Stomach (tissue), 19 donors: ENCODE measurements at places on chromosomes 2 and 18. TPM values are rescaled to one million over a fixed set of nuclear protein-coding genes. Genes with fewer than 3 reads are reported as not detected.

DNA sequence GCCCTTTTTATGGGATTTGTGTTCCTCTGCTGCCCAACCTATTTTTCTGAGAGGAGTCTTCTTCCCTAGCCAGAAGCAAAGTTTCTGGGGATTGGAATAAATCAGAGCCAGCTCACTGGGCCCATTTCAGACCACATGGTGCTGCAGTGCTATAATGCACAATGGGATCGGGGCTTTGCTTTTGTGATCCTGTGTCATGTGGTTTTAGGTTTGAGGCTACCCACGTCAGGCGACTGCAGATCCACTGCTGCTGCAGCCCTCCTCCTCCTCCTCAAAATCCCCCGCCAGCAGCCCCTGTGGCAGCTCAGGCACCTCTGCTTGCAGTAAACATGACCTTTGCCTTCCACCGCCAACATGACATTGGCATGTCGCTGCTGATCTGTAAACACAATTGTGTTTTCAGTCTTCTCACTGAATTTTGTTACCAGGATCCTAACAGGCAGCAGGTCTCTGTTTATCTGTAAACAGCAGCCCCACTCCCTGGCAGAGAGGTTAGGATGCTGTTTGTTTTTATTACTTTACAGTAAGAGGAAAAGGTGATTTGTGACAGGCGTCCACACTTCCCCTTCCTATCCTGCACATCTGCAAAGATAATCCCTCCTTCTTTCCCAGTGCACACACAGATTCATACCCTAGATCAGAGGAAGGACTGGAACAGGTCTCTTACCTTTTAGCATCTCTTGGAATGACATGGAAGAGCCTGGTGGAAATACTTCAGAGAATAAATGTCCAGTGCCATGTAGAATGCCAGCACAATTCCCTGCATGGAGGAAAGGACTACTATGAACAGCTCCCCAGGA is 130.8 kb downstream of the FOXI3 start:
- H3K4me3 ChIP-seq = no peak overlapping the region
- H3K27ac ChIP-seq = no peak overlapping the region
- H3K4me1 ChIP-seq = no peaks in the 10 kb centered on the region
- no peak for DNase-seq

DNA sequence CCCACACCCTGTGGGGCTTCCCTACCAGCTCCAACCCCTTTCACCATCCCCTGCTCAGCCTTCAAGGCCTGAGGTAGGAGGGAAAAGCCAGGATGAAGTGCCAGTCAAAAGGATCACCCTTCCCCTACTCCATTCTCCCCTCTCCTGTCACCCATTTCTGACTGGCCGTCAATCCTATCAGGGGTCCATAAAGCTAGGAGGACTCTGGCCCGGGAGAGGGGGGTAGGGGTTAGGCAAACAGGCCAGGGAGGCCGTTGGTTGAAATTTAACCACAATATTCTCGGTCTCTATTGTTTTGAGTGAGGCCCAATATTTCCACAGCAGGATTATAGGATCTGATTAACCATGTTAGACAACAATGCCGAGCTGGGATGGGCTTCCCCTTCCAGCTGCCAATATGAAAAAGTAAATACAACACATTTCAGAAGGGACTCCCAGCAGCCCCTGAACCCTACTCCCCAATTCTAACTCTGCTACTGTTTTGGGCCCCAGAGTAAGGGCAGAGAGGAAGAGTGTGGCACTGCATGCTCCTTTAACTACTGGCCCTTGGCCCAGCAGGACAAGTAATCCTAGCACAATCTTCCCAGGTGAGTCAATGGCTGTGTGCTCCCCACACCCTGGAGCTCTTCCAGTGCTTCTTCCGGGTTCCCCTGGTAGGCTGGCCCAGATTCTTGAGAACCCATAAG is 10.6 kb upstream of the IHH start:
- no peaks in the 10 kb centered on the region for H3K27me3 ChIP-seq
- H3K36me3 ChIP-seq = peaks cover 27% of the 10 kb centered on the region
- peak overlapping the region; percentile 76 for H3K27ac ChIP-seq
- H3K4me3 ChIP-seq = no peak overlapping the region
- DNase-seq = peak; percentile 62
- peaks cover 29% of the 10 kb centered on the region for H3K4me1 ChIP-seq

DNA sequence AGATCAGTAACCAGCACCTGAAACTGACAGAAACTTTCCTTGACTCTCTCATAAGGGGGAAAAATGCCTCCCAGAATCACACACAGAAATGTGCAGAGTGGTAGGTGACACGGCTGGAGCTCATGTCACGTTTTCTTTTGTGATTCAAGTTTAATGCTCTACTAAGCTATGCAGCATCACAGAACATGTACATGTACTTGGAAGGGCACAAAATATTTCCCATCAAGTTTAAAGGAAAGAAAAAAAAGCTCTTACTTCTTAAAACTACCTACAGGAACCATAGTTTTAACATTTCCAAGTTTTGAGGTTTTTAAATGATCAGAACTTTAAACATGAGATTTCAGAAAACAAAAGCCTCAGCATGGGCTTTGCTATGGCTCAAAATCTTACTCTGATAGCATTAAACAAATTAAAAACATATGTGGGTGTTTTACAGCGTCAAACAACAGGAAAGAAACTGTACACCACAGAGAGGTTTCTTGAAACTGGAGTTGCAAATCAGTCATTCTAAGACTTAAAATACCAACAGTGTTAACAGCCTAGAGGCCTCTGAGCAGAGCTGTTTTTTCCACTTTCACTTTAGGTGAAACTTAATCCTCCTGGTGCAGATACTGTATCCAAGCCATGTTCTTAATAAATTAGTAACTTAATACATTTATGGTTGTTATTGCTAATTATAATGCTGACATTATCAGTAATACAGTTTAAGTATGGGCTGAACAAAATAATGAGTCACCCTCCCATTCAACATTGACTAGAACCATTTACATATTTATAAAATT is 30.1 kb downstream of the MBP start:
- H3K4me3 ChIP-seq = no peak overlapping the region
- no peak for DNase-seq
- peaks cover 11% of the 10 kb centered on the region for H3K36me3 ChIP-seq
- H3K27me3 ChIP-seq = no peaks in the 10 kb centered on the region
- peak overlapping the region; percentile 91 for H3K27ac ChIP-seq

DNA sequence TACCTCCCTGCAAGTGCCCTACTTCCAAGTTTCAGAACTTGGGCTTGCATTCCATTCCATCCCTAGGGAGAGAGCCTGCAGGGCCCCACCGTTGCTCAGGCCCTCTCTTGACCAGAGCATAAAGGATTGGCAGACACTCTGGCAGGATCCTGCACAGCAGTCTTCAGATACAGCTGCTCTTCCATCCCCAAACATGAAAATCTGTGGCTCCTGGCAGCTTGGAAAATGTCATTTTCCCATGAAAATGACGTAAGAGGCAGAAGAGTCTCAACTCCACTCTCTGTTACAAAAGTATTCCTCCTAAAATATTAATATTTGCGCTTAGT is 162.6 kb downstream of the GFPT1 start:
- DNase-seq = no peak
- H3K27me3 ChIP-seq = no peaks in the 10 kb centered on the region
- H3K4me1 ChIP-seq = peaks cover 13% of the 10 kb centered on the region
- no peak overlapping the region for H3K4me3 ChIP-seq
- no peaks in the 10 kb centered on the region for H3K36me3 ChIP-seq

DNA sequence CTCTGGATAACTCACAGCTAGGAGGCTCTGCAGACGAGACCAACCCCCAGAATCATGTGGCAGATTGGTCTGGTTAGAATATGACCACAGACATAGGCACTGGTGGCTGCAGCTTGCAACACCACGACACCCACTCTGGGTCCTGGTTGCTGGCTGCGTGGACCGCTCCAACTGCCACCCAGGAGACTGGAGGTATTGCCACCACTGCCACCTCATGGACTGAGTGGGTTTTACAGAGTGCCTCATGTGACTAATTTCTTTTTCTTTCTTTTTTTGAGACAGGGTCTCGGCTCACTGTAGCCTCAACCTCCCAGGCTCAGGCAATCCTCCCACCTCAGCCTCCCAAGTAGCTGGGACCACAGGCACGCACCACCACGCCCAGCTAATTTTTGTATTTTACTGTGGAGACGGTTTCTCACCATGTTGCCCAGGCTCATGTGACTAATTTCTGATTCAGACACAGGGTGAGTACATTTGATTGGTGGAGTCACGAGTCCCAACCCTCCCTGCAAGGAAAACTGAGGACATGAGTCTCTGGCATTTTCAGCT is 29.9 kb upstream of the NT5DC4 start:
- H3K36me3 ChIP-seq = no peaks in the 10 kb centered on the region
- no peaks in the 10 kb centered on the region for H3K27me3 ChIP-seq
- peak; percentile 75 for DNase-seq
- peak overlapping the region; percentile 9 for H3K27ac ChIP-seq

DNA sequence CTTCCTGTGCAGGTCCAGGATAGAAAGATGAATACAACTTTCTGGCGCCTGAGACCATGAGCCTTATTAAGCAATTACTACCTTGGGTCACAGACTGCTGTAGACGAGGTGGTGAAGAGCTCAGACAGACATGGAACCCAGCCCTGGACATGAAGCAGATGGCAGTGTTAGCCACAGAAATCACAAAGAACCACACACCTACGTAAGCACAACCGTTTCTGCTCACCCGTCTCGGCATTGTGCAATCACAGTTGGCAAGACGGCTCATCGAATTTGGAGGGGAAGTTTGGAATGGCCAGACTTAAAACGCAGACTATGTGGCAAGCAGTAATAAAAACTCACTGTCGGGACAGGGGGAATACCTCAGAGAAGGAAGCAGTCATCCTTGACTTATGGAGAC is 24.3 kb upstream of the ASPRV1 start:
- peak overlapping the region; percentile 59 for H3K27ac ChIP-seq
- no peak overlapping the region for H3K4me3 ChIP-seq
- no peaks in the 10 kb centered on the region for H3K27me3 ChIP-seq
- DNase-seq = no peak
- H3K36me3 ChIP-seq = no peaks in the 10 kb centered on the region
- H3K4me1 ChIP-seq = peaks cover 6% of the 10 kb centered on the region

GRCh38 chr18:506264-506663 is 5.8 kb upstream of the COLEC12 start:
- no peaks in the 10 kb centered on the region for H3K27me3 ChIP-seq
- no peak for DNase-seq
- no peaks in the 10 kb centered on the region for H3K36me3 ChIP-seq
- H3K4me1 ChIP-seq = no peaks in the 10 kb centered on the region

- H3K27ac ChIP-seq = no peak overlapping the region
- DNase-seq = no peak
- peaks cover 8% of the 10 kb centered on the region for H3K4me1 ChIP-seq
- H3K27me3 ChIP-seq = no peaks in the 10 kb centered on the region
- H3K36me3 ChIP-seq = no peaks in the 10 kb centered on the region
Measured at GRCh38 chr2:191938779-191939178, 91.9 kb upstream of the CAVIN2 start.

DNA sequence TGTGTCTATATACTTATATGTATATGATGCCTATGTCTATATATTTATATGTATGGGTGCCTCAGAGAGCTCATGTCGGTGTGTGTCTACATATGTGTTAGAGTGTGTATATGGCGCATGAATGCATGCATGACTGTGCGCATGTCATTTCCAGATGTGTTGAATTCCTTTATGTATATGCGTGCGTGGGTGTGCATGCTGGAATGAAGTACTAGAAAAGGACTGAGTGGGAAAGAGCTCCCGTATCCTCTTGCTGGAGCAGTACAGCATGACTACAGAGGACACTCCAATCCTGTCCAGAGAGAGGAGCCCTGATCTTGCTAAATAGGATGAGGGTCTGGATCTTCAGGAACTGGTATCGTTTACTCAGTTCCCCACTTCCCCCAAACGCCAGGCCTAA is 56.8 kb upstream of the LRPPRC start:
- DNase-seq = no peak
- no peak overlapping the region for H3K4me3 ChIP-seq
- H3K27ac ChIP-seq = no peak overlapping the region
- H3K36me3 ChIP-seq = no peaks in the 10 kb centered on the region
- H3K4me1 ChIP-seq = no peaks in the 10 kb centered on the region

GRCh38 chr2:191376981-191377629 is 131.9 kb downstream of the MYO1B start:
- H3K27me3 ChIP-seq = no peaks in the 10 kb centered on the region
- no peaks in the 10 kb centered on the region for H3K36me3 ChIP-seq
- H3K4me1 ChIP-seq = peaks cover 9% of the 10 kb centered on the region

DNA sequence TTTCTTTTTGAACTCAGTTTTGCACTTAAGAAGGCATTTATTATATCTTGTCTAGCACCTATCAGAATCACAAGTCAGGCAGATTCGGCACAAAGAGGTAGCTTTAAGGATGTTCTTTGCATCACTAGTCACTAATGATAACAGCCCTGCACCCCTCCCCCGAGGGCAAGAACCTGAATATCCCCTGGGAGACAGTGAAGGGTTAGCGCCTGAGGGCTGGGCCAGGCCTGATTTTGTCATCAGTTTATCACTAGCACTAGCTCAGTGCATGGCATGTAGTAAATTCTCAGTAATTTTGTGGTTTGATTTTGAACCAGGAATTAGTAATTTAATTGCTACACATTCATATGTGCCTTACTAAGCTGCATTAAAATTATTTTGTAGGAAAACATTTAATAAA is 23.9 kb upstream of the HS6ST1 start:
- no peaks in the 10 kb centered on the region for H3K27me3 ChIP-seq
- no peaks in the 10 kb centered on the region for H3K36me3 ChIP-seq
- no peak overlapping the region for H3K4me3 ChIP-seq
- H3K4me1 ChIP-seq = peaks cover 8% of the 10 kb centered on the region

DNA sequence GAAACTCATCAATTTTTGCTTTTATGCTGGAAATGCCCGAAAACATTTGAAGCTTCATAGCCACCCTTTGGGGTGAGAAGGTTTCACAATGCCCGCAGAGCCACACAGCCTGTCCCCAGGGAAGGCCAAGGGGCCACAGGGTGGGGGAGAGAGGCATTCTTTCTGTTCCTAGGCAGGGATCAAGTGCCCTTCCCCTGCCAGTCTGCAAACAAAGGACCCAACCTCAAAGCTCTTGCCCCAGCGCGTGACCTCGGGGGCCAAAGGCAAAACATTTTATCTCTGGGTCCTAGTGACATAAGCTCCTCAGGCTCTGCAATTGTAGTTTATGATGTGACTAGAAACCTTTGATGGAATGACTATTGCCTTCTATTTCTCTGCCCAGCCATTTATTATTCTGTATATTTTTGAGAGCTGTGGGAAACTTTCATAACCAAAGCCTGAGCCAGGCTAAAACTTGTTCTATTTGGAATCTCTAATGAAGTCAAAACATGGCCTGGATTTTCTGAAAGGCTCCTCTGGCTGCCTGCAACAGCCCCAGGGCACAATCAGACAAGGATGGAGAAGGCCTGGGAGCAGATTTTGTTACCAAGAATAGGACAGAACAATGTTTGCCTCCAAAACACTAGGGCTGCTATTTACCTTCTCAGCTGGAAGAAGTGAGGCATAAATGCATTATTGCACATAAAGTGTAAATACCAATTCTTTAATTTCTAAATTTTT is 137.2 kb upstream of the KCTD1 start:
- H3K4me3 ChIP-seq = no peak overlapping the region
- no peaks in the 10 kb centered on the region for H3K36me3 ChIP-seq
- H3K27me3 ChIP-seq = no peaks in the 10 kb centered on the region
- H3K4me1 ChIP-seq = no peaks in the 10 kb centered on the region
- no peak for DNase-seq
- no peak overlapping the region for H3K27ac ChIP-seq

- H3K27ac ChIP-seq = no peak overlapping the region
- no peak overlapping the region for H3K4me3 ChIP-seq
- no peaks in the 10 kb centered on the region for H3K4me1 ChIP-seq
- no peaks in the 10 kb centered on the region for H3K36me3 ChIP-seq
- H3K27me3 ChIP-seq = no peaks in the 10 kb centered on the region
Measured at GRCh38 chr2:225668606-225669266, 269.2 kb downstream of the NYAP2 start.

Gene NYAP2
- total RNA-seq = not detected

Gene IL36B
- not detected for total RNA-seq

Gene GNAL
- total RNA-seq = 5.3 TPM

Gene FLACC1
- total RNA-seq = 21.6 TPM

Gene C2orf66
- total RNA-seq = not detected

Gene SP9
- total RNA-seq = not detected
